ENCODE measurements at places on chromosomes 1 and 21.

DNA sequence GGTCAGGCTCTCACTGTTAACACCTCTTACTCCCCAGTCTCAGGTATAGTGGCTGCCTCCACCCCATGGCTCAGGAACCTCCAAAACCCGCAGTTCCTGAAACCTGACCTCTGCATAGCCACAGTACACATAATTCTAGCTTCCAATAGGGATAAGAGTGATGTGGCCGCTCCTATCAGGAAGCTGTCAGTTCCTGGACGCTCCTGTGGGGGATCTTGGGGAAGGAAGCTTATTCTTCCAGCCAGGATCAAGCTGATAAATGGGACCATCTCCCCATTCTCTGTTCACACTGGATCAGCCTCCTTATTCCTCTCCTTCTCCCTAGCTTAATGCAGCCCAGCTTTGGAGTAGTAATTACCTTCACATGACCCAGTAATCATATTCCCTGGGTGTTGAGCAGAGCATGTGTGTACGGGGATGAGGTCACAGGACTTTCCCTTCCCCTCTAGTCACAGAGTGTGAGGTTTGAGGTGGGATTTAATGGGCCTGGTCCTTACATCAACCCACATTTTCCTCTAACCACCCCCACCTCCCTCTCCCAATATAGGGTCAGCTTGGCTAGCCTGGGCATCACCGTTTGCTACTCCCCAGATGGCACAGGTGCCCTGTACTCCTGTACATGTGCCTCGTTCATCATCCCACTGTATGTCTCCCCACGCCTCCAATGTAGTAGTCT lies 7.0 kb upstream of the POU3F1 start:
- no peak for DNase-seq

DNA sequence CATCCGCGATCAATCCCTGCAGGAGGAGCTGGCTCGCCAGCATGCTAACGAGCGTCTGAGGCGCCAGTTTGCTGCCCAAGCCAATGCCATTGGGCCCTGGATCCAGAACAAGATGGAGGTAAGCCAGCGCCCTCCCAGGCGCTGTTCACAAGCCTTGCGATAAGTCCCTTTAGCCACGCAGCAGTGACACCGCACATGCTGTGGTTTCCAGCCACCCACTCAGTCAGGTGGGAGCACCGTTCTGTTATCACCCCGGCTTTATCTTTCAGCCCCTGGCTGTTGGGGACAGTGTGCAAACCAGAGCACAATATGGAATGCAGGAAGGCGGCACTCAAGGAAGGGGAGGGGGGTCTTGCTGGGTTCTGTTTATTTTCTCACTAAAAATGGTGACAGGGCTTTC lies 41.1 kb upstream of the MTR start:
- no peak for DNase-seq

DNA sequence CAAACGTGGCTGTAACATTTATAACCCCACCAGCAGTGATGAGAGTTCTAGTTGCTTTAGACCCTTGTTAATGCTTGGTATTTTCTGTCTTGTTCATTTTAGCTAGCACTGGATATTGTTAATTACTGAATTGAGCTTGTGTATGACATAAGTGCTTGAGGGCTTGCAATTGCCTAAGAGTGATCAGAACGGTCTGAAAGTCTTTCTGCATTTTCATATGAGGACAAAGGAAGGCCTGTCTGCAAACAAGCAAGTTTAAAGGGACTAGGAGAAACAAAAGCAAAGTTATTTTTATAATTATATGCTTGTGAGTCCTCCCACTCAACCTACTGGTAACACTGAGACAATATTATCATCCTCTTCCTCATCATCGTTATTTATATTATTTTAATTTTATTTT lies 305.5 kb upstream of the DUSP10 start:
- DNase-seq = no peak

- DNase-seq = no peak
Measured at GRCh38 chr1:38243106-38243505, 196.5 kb upstream of the POU3F1 start.

- no peak for DNase-seq
Measured at GRCh38 chr1:200496937-200497336, 87.1 kb upstream of the ZNF281 start.

DNA sequence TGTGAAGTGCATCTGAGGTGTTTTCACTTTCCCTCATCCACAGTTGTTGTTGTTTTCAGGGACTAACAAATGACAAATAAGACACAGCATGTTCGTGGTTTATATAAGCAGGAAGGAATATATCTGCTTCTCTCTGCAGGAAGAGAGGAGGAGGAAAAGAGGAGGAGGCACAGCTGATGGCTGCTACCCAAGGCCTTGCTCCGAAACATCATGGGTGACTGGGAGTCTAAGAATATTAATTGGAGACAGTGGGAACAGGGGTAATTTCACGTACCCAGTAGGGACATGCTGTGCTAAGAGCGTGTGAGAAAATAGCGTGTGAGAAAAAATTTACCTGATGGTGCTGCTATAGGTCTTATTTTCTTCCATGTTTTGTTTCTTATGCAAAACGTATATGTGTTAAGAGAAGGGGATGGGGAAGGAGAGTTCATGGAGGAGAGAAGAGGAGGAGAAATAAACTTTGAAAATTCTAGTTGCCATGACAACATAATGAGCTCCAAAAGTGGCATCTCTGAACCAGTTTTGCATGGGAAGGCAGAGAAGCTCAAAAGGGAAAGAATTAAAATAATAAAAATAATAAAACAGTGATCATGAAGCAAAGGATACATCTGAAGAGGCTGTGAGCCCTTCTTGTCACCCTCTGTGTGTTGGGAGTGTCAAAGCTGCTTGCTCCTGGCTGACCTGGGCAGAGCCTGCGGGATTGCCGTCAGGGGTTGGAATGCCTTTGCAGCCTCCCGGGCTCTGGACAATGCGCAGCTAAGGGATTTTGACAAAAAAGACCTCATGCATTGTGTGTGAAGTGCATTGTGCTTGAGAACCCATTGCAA lies 192.0 kb downstream of the CACNA1E start:
- DNase-seq = no peak
